ENCODE measurements at places on chromosomes 4 and X.

DNA sequence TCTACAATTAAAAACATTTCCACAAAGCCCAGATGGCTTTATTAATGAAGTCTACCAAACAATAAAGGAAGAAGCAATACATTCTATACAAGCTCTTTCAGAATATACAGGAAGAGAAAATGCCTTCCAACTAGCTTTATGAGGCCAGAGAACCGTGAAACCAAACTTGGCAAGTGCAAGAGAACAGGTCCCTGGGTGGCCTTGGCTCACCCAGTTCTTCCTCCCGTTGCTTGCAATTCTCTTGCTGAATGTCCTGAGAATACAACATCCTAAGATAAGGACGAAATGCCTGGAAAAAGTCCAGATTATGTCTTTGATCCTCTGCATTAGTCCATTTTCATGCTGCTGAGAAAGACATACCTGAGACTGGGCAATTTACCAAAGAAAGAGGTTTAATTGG, 204.9 kb downstream of the MAD2L1 start:
- DNase-seq = no peak

- DNase-seq = no peak
Observed at GRCh38 chrX:38923451-38923969, 122.3 kb downstream of the MID1IP1 start.

DNA sequence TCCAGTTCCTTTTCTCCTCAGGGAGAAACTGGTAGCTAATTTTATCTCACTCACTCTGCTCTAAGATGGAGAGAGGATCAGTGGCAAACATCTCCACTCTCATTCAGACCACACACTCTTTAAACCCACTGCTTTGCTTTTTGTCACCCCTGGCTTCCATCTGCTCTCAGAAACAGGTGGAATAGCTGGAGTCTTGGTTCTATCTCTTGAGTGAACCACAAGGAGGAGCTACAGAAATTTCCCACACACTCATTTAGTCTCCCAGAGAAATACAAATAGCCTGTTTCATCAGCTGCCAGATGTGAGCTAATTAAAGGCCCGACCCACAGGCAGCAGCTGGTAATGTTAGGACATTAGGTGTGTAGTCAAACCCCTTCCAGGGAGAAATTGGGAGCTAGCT, 96.6 kb downstream of the STPG2 start:
- no peak for DNase-seq

DNA sequence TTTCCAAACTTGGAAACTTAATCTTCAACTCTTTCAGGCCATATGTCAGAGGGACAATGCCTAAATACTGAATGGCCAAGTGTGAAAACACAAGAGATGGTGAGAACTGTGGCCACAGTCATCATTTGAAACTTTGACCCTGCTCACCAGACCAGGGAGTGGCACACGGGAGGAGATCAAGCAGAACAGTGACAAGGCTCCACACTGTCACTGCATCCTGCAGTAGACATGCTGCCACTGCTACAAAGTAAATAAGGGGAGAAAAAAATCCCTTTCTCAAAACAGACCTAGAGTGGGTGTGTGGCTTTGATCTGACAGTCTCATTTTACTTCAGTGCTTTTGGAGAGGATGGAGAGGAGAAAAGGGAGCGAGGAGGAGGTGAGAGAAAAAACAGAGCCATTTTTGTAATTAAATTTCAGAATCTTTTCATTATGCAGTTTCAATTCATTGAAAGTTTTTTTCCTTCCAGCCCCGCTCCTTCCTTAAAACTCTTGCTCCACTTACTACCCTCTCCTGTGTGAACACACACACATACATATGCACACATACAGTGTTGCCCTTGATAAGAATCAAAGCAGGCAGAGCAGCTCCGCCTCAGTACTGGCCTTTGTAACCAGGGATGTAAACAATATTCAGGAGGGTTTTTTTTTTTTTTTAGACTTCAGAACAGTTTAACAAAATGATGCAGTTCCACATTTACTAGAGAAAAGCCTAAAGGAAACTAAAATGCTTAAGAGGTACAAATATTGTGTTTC, 34.4 kb downstream of the NEXMIF start:
- no peak for DNase-seq

GRCh38 chr4:8910822-8911315, 39.2 kb upstream of the HMX1 start:
- DNase-seq = no peak

DNA sequence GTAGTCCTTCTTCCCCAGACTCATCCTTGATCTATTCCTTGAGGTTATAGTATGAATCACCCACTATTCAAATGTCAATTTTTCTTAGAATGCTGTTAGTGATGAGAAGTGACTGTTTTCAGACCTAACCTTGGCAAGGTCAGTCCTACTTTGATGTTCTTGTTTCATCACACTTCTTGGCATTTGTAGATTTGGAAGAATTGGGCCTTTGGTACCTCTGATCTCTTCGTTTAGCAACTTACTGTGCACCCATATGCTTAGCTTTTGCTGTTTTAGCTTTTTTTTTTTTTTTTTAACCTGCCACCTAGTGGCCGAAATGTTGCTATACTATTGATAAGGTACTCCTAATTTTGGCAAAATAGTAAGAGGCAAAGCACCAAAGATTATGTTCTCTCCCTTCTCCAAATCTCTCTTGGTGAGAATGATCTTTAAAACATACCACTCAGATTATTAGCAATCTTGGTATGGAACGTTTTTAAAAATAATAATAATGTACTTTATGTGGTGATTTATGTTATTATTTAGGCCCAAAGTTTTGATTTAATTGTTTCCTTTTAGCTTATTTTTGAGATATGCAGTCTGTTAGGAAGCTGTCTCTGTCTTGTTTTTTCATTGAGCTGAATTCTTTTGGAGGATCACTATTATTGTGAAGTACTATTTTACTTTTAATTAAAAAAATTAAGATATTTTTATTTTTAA, 16.6 kb downstream of the DCK start:
- DNase-seq = peak; percentile 66

GRCh38 chr4:6280365-6280996, 10.8 kb downstream of the WFS1 start:
- no peak for DNase-seq

- DNase-seq = no peak
Observed at GRCh38 chr4:51836549-51836948, 6.4 kb upstream of the DCUN1D4 start.

GRCh38 chrX:45719751-45720501, 519.2 kb upstream of the DIPK2B start:
- DNase-seq = no peak

DNA sequence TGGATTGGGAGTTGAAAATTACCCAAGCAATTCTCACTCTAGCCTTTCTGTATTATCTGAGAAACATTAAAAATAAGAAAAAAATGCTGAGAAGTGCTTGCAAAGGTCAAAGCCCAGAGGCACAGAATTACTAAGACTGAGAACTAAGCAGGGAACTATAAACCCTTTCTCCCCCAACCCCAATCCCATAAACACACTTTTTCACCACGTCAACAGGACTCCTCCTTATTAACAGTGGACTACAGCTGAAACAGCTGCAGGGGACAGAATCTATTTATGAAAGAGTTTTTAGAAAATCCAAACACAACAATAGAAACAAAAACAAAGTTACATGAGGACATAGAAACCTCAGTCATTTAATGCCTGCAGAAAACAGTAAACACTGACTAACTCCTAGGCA, 984.1 kb downstream of the TRAM1L1 start:
- DNase-seq = no peak

GRCh38 chrX:137290011-137290410, 256.2 kb upstream of the GPR101 start:
- no peak for DNase-seq

DNA sequence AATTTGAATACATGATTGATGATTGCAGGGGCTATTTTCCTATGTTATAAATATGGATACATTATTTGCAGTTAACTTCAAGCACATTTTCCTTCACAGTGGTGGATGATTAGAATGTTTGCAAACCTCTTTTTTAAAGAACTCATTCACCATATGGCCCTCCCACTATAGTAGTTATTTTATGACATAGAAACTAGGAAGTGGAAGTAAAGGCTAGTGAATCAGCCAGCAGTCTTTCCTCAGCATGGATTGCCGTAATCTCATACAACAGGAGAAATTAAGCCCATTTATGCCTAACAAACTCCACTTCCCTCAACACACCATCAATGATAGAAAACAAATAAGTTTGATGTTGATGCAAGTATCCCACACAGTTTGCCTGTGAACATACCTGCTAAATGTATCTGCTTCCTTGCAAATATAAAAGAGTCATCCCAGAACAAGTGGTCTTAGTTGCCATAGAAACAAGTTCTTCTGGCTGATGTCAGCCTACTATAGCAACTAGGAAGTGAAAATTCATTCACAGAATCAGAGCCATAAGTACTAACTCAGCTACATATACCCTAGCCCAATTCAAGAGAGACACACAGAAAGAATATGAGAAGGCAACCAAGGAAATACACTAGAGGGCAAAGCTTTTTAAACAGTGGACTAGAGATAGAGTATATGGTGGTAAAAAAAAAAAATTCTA, 100.9 kb upstream of the RADX start:
- no peak for DNase-seq

- DNase-seq = peak; percentile 96
Observed at GRCh38 chr4:83484500-83485461, at the start of gene ABRAXAS1. TSS of gene ABRAXAS1 (minus strand) at chr4:83485100. CDS start at chr4:83485072, 28 bp downstream.

DNA sequence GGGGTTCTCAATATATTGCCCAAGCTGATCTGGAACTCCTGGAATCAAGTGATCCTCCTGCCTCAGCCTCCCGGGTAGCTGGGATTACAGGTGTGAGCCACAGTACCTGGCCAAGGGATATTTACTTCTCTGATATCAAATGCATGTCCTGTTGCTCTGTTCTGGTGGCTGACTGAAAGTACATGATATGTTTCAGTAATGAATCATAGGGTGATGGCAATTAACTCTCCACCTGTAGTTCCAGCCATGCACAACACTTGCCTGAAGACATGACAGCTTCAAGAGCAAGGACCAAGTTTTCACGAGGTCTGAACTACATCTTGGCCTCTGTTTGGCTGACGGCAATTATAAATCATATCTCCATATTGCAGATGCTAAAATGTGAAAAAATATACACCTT, 9.1 kb downstream of the ZCCHC4 start:
- DNase-seq = no peak

DNA sequence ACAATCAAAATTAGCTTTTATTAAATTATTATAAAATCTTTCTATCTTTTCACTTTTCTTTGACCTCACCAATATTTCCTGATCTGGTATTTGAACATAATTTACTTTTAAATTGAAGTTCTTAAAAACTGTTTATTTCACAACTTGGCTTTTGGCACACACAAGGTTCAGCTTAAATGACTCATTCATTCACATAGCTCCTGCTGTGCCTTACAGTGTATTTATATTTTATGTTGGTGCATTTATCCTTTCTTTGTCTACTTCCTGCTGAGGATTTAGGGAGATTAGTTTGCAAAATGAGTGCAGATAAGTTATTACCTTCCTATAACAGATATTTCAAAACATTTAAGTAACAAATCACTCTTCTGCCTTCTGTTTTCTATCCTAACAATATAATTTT, 430.6 kb downstream of the DTHD1 start:
- DNase-seq = no peak

DNA sequence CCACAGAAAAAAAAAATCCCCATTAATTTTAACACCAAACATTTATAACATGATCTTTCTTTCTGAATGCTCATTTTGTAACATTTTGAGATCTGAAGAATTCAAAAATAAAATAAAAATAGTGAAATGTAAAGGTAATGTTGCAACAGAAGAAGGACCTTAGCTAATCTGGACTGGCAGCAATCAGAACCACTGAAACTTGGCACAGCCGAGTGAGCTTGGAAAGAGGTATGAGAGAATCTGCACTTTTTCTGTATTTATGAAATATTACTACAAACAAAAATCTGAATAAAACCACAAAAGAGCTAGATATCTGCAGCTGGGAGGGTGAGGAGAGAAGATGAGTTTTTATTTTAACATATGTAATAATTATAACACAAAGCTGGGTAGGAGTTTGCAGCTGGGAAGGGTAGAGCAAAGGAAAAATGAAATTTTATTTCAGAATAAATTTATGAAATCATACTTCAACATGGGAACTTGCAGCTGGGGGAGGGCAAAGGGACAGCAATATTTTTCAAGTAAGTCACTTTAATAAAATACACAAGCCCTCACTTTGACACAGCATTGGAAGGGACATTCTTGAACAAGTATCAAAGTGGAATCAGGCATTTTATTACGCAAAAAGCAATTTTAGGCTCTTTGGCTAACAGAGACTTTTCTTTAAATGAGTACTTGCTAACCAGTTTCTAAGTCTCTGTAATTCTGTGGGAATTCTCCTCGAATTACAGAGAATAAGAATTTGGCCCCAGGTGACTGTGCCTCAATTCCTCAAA, 26.7 kb downstream of the DKK2 start:
- DNase-seq = no peak

DNA sequence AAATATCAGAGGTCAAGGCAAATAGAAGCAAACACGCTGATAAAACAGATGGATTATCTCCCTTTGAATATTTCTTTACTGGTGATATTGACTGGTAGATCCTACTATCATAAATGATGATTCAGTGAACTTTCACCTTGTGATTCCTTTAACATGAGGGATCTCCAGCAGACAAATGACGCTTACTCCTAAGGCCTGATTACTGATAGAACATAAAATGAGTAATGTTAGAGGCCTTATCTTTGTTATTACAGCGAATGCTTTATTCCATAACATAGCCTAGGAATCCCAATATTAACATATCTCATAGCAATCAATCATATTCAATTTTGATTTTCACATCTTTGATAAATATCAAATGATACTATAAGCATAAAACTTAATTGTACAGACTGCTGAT, 152.3 kb downstream of the SLC10A7 start:
- no peak for DNase-seq

DNA sequence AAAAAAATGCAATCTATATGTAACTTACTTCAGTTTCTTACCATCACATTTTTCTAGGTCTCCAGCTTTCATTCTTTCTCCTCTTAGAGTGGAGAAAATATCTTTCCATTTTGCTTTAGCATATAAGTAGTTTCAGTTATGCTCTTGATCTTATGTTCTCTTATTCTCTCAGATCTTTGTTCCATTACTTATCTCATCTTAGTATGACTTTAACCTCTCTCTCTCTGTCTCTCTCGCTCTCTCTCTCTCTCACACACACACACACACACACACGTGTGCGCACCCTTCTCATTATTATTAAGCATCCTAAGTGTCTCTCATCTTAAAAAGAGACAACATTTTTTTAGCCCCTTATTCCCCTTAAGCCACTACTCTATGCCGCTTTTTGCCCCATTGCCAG, 92.8 kb downstream of the FAAH2 start:
- DNase-seq = no peak

GRCh38 chr4:42515156-42515884, 118.0 kb downstream of the SHISA3 start:
- no peak for DNase-seq

GRCh38 chrX:41684138-41684537, 4.6 kb upstream of the GPR34 start:
- no peak for DNase-seq

DNA sequence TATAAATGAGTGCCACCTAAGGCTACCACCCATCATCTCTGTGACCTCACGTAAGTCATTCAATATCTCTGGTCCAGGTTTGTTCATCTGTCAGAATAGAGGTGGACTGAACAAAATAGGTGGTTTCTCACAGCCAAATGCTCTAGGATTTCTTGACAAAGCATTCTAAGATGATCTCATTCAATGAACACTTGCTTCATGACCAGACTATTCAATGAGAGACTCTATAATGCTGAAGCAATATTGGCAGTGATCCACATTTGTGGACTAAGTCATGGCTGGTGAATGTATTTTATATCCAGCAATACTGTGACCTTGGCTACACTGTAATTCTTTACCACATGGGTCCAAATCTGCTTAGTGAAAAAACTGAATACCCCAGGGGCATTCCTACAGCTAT, 37.9 kb downstream of the LDB2 start:
- no peak for DNase-seq

GRCh38 chr4:176735300-176735699, 57.4 kb downstream of the VEGFC start:
- no peak for DNase-seq

- no peak for DNase-seq
Observed at GRCh38 chrX:46278572-46278971, 266.6 kb downstream of the ZNF674 start.

All from OCI-LY7 (cell line).